Stimulated activated naive CD8-positive, alpha-beta T cell treated with anti-CD3 and anti-CD28 coated beads, Interleukin-15, Interleukin-2, amounts not matched to agents 100 U/mL and 50 U/mL, for 24 hours (primary cell): ENCODE measurements at places on chromosomes 16 and 17.

- no peak for DNase-seq
Observed at GRCh38 chr17:40992666-40993065, 1.3 kb downstream of the KRTAP3-3 start.

DNA sequence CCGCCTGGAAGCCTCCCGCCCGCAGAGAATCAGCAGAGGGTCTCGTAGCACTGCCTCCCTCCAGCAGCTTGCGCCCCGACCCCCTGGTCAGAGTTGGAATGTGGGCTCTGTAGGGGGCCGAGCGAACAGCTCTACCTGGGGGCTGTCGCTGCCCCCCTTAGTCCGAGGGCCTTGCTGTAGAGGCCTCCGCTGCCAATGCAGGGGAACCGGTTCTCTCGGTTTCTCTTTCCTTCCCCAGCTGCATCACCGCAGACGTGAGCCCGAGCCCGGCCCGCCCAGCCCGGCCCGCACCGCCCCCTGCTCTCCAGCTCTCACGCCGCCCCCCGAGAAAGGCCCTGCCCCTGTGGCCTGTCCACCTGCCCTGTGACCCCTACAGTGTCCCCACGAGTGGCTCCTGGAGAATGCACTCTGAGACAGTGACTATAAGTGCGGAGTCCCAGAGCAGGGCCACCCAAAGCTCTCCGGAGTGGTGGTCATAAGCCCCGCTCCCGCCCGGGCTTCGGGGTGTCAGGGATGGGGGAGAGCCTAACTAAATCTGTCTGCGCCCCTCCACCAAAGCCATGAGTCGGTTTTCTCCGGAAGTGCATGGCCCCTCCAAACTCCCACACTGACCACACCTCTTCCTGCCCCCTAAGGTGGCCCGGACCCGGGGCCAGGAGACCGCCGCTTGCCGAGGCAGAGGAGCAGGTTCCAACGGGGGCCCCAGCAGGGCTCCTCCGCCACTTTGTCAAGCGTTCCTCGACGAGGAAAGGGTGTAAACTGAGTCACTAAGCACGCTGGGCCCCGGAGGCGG is 1.7 kb downstream of the ARHGAP27 start:
- DNase-seq, result peak; percentile 61

- no peak for DNase-seq
Observed at GRCh38 chr16:77035361-77035760, 155.6 kb upstream of the MON1B start.

GRCh38 chr16:31328322-31329052 is 26.5 kb upstream of the ITGAX start:
- DNase-seq, result no peak

GRCh38 chr17:56085576-56086267 is 67.6 kb upstream of the ANKFN1 start:
- no peak for DNase-seq

GRCh38 chr16:17474037-17474436 is 3.3 kb upstream of the XYLT1 start:
- DNase-seq, result no peak

- DNase-seq, result no peak
Observed at GRCh38 chr17:16019347-16019746, 19.7 kb downstream of the TTC19 start.

- no peak for DNase-seq
Observed at GRCh38 chr16:80932708-80933095, 74.0 kb downstream of the CMC2 start.

DNA sequence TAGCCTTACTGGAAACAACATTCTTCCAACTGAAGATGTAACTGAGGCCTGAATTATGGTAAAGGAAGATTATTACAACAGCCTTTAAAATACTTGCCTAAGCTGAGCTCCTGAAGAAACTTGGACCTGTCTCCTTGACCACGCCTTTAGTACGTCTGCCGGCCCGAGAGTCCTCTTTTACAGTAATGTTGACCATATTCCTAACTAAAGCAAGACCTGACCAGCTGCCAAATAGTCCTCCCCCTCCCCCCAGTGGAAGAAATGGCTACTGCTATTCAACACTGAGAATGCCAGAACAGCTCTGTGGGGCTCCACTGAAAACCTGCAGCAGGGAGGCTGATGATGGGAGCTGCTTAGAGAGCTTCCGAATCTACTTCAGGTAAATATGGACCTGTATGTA is 12.6 kb upstream of the FOXJ1 start:
- no peak for DNase-seq

DNA sequence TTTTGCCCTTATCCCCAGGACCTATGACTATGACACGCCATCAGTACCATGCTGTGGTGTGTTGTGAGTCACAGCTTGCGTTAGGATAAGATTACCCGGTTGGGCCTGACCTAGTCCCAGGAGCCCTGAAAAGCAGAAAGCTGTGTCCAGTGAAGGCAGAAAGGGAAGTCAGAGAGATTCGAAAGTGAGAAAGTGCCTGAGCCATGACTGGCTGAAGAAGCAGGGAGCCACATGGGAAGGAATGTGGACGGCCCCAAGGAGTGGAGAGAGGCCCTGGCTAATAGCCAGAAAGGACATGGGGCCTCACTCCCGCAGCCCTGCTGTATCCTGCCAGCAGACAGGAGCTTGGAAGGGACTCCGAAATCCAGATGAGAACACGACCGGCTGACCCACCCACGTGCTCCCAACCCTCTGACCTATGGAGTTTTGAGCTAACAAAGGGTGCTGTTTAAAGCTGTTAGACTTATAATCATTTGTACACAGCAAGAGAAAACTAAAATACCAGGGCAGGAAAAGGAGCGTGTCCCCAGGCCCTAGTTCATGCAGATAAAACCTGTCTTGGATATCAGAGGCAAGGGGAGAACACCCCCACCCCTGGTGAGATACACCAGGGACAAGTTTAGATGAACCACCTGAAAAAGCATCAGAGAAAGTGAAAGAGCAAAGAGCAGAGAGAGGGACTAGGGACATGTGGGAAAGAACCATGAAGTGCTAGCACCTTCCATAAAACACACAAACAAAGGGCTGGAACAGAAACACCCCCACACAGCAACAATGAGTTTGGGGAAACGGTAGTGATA is 115.3 kb downstream of the SLC39A11 start:
- no peak for DNase-seq

GRCh38 chr17:78664476-78665386 is 87.5 kb upstream of the DNAH17 start:
- DNase-seq, result no peak
